ENCODE measurements at places on chromosomes 3 and 15.

DNA sequence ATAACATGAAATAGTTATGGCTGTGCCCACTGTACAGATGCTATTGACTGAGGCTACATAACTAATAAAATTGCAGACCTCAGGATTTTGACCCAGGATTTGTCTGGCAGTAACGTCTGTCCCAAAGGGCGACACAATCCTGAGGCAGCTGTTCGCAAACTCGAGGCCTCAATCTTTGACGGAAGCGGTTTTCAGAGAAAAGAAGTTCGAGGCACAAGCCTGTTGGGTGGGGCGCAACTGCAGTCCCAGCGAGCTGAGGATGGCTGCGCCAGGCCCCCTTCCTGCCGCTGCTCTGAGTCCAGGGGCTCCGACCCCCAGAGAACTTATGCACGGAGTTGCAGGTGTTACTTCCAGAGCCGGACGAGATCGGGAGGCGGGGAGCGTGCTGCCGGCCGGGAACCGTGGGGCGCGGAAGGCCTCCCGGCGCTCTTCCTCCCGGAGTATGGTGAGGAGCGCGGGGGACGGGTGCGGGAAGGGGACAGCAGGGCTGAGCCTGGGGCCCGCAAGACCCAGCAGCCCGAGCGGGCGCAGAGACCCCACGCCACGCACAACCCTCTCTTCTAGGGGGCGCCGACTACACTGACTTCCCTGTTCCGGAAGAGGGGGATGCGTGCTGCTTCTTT lies at the start of gene PARP15:
TSS of gene PARP15 (plus strand) at position 242 of the 623 bp plus-strand sequence. CDS start at position 260, 18 bp downstream.
- DNase-seq: peak; percentile 11

- no peak for DNase-seq
Measured at GRCh38 chr3:186330772-186331460, 31.1 kb downstream of the DGKG start.

GRCh38 chr3:123411340-123412040 lies 37.4 kb downstream of the ADCY5 start:
- DNase-seq: no peak

GRCh38 chr15:28989239-28989830 lies 103.6 kb downstream of the APBA2 start:
- DNase-seq: peak; percentile 17

DNA sequence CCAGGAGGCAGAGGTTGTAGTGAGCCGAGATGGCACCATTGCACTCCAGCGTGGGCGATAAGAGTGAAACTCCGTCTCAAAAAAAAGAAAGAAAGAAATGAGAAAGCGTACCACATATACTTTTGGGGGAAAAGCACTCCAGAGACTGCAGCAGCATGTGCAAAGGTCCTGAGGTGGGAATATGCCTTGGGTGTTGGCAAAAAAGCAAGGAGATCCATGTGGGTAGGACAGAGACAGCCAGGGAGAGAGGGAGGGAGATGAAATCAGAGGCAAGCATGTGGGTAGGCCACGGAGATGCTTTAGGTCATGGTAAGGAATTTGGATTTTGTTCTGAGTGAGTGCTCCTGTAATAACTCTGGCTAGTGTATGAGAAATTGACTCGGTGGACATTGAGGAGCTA lies 3.7 kb upstream of the SH3BP5 start:
- no peak for DNase-seq

DNA sequence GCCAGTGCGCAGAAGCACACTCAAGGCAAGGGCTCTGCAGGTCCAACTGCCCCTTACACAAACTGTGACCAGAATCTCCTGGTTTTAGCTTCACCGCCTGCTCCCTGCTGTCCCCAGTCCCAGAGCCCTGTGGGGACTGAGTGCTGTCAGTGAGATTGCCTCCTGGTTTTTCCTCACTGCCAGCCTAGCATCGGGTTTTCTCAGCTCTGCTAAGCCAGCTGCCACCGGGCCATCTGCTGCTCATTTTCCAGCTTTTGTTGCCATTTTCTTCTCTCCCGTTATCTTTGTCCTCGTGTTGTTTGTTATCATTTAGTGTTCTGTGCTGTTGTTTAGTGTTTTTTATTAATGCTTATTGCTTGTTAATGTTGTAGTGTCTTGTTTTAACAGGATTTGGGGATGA lies 79.5 kb upstream of the BLM start:
- DNase-seq: no peak

GRCh38 chr3:150202711-150203110 lies 205.4 kb upstream of the TSC22D2 start:
- peak; percentile 45 for DNase-seq

DNA sequence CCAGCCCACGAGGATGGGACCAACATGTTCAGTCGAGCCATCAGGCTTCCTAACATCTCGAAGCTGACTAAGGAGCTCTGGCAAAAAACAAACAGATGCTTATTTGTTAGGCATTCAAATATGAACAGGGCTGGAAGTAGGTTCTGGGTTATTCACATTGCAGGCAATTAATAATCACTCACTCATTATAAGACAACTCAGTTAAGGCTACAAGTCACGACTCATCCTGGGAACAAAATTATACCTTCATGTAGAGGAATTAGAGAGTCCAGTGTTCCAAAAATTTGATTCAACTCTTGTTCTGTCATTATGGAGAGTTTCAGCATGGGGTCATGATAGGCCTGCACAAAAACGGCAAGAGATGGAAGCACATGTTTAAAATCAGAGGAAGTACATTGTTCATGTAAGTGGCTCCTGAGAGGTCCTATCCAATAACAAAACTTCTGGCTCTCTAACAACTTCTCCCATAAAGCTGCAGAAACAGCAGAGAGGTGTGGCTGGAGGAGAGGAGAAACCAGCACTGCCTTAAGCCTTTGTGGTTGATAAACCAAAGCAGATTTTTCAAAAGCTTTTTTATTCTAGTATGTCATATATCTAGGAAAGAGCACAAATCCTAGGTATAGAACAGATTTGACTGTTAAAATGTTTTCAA lies 50.6 kb downstream of the ARHGEF3 start:
- no peak for DNase-seq

DNA sequence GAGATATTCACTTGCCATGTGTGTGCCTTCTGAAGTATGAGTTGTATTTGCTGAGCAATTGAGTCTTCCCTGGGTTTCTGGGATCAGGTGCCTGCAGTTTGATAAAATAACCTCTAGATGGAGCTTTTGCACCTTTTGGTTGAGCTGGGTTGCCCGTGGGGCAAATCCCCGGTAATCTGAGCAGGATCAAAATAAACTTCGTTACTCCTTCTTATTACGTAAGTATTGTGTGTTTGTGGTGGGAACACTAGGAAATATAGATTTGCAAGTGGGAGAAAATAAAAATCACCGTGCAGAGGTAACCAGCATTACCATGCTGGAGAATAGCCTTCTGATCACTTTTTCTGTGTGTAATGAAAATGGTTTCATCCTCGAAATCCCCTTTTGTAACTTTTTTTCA lies 277.4 kb upstream of the NR2E3 start:
- DNase-seq: peak; percentile 20

DNA sequence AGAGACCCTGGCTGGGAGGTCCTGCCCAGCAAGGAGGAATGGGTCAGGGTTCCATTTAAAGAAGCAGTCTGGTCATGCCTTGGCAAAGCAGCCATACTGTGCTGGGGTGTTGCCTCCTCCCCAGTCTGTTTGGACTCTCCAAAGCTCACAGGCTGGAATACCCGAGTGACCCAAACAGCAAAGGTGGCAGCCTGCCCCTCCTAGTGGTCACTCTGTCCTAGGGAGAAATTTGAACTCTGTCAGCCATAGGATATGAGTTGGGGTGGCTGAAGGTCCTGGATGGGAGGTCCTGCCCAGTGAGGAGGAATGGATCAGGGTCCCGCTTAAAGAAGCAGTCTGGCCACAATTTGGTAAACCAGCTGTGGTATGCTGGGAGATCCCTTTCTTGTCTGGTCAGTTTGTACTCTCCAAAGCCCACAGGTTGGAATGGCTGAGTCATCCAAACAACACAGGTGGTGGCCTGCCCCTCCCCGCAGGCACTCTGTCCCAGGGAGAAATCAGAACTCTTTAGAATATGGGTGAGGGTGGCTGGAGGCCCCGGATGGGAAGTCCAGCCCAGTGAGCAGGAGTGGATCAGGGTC lies 45.0 kb downstream of the CCR1 start:
- no peak for DNase-seq

GRCh38 chr3:112793326-112794081 lies 53.2 kb downstream of the CD200R1L start:
- peak; percentile 38 for DNase-seq

DNA sequence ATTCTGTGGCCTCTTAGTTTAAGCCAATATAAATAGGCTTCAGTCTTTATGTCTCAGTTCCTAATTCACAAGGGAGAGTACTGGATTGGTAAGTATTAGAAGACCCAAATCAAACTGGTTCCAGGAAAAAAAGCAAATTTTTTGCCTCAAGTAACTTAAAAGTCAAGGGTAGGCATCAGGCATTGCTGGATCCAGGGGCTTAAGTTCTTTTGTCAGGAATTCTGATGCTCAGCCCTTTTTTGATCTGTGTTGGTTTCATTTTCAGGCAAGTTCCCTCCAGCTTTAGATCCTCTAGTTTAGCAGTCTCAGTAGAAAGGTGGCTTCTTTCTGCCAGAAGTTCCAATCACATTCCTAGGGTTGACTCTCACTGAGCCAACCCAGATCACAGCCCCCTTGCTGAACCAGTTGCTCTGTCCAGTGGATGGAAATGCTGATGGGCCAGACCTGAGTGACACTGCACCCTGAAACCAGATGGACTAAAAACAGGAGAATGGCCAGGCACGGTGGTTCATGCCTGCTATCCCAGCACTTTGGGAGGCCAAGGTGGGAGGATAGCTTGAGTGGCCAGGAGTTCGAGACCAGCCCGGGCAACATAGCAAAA lies 253.5 kb downstream of the SHQ1 start:
- DNase-seq: no peak

- DNase-seq: no peak
Measured at GRCh38 chr15:53910852-53911251, 67.4 kb upstream of the UNC13C start.

DNA sequence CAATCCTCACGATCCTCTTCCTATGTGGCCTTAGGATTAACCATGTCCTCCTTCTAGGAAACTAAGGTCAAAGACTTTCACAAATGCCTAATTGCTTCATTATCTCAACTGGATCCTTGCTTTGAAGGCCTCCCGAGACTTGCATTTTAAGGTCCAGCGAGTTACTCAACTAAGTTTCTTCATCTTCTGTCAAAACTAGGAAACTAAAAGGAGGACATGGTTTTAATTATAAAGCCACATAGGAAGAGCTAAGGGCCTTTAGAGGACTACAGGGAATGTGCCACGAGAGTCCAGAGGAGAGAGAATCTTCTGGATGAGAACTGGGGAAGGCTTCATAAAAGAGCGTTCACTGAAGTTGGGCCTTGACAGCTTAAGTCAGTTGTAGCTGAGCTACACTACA lies 87.8 kb upstream of the LPP start:
- no peak for DNase-seq

- no peak for DNase-seq
Measured at GRCh38 chr3:175005193-175005592, 146.1 kb downstream of the NAALADL2 start.

DNA sequence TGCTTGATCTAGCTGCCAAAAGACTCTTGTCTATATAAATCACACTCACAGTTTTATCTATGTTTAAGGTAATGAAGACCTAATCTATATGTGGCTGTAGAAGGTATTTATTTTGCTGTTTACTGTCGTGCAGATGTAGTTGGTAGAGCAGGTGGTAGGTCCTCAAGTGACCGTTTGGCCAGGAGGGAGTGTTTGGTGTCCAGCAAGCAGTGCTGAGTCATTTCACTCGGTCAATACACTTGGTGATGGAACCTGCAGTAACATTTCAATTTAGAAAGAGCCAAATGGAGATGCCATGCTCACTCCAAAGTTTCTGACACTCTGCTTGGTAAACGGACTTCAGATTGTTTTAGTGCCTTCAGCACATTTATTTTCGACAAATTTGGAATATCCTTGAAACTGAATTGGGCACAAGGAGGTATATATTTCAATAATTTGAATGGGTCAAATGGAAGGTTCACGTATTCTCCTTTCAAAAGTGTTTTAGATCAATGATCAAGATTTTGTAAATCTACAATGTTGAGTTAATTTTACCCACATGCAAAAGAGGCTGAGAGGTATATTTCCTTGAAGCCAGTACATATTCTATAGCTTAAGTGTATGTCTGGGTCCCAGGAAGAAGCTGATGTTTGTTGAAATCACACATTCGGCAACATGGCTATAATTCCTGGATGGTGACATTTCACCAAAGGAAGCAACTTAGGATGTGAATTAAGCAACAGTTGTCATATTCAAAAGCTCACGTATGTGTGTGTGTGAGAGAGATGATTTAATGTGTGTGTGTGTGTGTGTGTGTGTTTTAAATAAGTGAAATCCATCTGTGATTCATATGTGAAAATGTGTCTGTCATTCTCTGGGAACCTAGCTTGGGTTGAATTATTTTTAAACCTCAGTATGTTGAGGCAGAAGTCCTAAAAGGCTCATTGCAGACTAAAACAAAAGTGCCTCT lies 7.7 kb upstream of the CX3CR1 start:
- no peak for DNase-seq

GRCh38 chr15:67815036-67815592 lies 10.2 kb upstream of the SKOR1 start:
- no peak for DNase-seq

DNA sequence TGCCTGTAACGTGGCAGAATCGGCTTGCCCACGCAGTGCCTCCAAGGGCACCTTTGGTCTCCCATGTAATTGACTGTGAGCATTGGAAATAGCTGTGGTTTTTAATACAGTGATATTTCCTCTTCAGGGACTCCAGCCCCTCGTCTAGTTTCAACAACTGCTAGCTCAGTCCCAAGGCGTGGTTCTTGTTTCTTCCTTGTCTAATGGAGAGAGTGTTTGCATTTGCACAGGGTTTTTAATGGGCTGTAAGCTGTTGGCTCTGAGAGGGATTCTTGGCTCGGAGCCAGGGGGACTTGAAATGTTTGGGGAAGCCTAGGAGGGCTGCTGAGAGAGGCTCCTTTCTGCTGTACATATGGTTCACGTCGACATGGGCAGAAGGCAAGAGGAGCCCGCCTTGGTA lies 86.2 kb downstream of the THSD4 start:
- DNase-seq: peak; percentile 13

DNA sequence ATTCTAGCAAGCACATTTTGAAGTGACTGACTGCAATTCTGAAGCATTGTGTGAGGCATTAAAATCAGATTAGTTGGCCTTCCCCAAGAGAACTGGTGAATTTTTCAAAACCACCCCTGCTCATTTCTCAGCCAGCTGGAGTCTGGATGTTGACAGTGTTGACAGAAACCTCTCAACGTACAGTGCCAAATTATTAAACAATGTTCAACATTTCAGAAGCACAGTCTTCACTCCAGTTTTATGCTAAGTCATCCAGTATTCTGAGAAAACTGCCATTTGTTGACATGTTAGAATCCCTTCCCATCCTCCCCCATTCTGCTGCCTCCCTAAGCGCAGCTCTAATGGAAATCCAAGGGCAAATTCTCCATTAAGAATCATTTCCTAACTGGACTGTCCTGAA lies 369.3 kb upstream of the TRIM42 start:
- no peak for DNase-seq

- no peak for DNase-seq
Measured at GRCh38 chr3:162670181-162670580, 1173.6 kb downstream of the OTOL1 start.

GRCh38 chr15:101038327-101039003 lies 119.3 kb downstream of the LRRK1 start:
- DNase-seq: no peak

- DNase-seq: peak; percentile 71
Measured at GRCh38 chr3:13495921-13496723, 16.0 kb downstream of the HDAC11 start.

Measured in fibroblast of skin of right quadriceps (primary cell).